ENCODE measurements at places on chromosomes 7 and 10. TPM values are rescaled to one million over a fixed set of nuclear protein-coding genes. Genes with fewer than 3 reads are reported as not detected.

- no peak for DNase-seq
These were observed 36.2 kb downstream of the GOT1 start for GRCh38 chr10:99394256-99394655.

DNA sequence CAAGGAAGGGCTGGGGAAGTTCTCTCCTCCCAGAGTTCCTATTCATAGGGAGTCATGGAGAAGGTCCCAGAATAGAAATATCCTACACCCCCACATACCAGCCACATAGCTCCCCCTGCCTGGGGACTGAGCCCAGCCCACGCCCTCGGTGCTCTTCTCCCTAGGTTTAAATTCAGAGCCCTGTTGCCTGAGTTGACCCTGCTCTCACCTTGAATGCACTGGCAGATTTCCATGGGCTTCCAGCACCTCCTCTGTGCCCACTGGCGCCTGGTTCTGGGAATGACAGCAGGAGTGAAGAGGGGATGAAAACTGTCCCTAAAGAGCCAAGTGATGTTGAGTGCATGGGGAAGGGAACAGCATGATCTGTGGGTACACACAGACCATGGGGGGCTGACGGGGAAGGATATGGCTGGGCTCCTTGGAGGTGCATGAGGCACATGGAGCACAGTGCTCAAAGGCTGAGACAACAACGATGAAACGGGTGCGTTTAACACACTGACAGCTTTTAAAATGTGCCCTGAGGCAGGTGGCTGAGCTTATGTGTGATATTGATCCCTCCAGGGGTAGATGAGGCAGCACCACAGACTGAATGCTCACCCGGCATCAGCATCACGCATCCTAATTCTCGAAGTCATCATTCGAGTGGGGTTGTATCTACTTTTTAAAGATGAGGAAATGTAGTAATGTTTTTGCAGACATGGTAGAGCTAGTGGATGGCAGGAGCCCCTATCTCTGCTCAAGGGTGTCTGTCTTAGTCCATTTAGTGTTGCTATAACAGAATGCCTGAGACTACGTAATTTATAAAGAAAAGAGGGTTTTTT is 53.7 kb upstream of the IGFBP3 start:
- DNase-seq: no peak

- no peak for DNase-seq
These were observed 89.1 kb downstream of the EGFR start for GRCh38 chr7:55107946-55108345.

Gene SYPL1
- 37.5 TPM for total RNA-seq

Gene ACSL5
- 55.1 TPM for total RNA-seq

Gene PAOX
- total RNA-seq: 5.9 TPM

DNA sequence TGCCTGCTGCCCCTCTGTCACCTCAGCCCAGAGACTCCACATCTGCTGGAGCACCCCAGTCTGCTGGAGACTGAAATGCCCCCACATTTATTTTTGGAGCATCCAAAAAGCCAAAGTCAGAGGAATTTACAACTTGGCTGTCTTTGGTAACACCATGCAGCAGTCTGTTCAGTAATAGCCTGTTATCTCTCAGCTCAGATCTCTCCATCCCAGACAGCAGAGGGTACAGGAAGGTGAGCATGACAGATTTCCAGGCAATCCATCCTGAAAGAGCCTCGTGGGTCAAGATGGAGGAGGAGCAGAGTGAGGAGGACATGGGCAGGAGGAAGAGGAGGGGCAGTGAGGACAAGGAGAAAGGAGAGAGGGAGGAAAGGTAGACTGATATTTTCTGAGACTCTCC is 55.9 kb downstream of the GRID1 start:
- no peak for DNase-seq

Gene TRIM74
- 2.5 TPM for total RNA-seq

Gene LIPK
- not detected for total RNA-seq

DNA sequence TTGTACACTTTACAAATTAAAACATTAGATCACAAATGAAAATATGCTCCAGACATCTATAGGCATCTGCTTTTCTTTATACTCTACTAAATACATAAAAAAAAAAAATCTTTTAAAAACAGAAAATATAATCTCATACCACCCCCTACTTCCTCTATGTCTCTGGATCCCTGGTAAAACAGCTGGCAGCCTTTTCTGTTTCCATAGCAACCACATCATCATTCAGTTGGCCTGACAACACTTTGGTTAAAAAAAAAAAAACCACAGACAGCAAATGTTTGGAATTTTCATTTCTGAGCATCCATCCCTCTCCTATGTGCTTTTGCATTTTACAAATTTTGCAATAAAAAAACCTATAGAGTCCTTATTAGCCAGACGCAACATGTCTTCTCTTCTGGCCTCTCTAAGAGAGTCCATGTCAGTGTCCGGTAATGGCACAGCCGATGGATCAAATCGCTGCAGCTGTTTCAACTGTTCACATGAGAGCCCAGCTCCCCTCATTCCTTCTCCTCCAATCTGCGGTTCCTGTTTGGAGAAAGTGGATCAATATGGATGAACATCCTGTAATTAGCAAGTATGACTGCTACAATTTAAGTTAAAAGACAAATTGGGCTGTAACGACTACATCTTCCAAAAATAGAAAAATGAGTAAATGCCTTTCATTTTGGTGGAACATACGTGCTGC is 105.6 kb downstream of the NSUN6 start:
- DNase-seq: no peak
